ENCODE measurements at places on chromosomes 5 and 9. TPM values are rescaled to one million over a fixed set of nuclear protein-coding genes. Genes with fewer than 3 reads are reported as not detected.

GRCh38 chr5:149117970-149118369 lies 23.3 kb upstream of the ABLIM3 start:
- DNase-seq = no peak

Gene C5orf58
- 0.28 TPM for total RNA-seq

Gene SPAAR
- 32.0 TPM for total RNA-seq

DNA sequence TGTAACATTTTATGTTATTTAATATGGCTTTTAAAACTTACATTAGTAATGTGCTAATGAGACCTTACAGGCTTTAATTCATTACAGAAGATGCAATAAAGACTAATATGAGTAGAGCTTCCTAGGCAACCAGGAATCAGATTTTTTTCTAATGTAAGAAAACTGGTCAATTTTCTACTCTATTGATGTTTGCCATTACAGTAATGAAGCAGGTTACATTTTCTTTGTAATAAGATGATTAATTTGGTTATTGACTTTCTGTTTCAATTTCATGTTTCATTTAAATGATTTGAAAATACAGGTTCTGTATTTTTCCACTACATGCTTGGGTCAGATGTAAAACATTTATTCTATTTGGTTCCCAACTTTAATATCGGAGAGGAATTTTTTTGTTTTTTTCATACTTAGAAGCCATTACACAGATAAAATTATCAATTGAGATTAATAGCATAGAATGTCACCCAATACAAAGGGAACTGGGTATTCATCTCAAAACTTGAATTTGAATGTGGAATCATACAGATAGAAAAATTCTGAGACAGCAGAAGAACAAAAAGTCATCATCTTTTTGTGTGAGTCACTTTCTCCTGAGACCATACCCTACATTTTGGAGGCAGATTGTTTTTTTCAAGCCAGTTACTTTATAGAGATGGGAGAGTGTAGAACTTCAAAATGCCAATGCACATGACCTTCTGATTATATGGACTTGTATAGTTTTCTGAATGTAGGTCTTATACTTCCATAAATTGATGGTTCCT lies 133.6 kb upstream of the HMHB1 start:
- no peak for DNase-seq

DNA sequence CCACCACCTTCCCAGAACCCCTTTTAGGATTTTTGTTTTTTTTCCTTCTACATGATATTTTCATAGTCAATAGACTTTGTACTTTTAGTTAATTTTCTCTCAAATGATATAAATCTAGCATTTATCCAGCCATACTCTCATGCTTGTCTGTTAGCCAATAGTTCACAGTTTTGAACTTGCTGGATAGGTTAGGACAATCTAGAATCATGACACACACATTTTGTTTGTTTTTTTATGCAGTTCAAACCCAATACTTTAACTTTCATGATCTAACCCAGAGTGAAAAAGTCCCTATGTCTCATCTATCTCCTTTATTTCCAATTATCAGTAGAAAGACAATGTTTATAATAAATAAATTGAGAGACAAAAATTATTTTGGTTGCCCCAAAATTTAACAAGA lies 509.7 kb upstream of the DMAC1 start:
- DNase-seq = no peak

Gene MORN5
- total RNA-seq = 0.64 TPM

- no peak for DNase-seq
Observed at GRCh38 chr5:71734141-71734540, 15.1 kb downstream of the CARTPT start.

GRCh38 chr5:111596705-111597104 lies 84.4 kb upstream of the STARD4 start:
- no peak for DNase-seq

DNA sequence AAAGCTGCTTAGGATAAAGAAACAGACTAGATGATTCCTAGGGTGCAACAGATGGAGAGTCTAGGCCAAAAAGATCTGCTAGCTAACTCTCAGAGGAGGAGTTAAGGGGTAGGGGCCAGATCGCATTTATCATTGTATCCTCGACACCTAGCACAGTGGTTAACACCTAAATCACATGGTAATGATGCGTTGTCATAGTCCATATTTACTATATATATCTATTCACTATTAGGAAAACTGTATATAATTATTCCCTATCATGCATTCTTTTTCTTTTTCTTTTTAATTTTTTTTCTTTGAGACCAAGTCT lies 92.8 kb upstream of the SLC44A1 start:
- no peak for DNase-seq

- DNase-seq = no peak
Observed at GRCh38 chr5:90569084-90569483, 10.5 kb downstream of the ADGRV1 start.

DNA sequence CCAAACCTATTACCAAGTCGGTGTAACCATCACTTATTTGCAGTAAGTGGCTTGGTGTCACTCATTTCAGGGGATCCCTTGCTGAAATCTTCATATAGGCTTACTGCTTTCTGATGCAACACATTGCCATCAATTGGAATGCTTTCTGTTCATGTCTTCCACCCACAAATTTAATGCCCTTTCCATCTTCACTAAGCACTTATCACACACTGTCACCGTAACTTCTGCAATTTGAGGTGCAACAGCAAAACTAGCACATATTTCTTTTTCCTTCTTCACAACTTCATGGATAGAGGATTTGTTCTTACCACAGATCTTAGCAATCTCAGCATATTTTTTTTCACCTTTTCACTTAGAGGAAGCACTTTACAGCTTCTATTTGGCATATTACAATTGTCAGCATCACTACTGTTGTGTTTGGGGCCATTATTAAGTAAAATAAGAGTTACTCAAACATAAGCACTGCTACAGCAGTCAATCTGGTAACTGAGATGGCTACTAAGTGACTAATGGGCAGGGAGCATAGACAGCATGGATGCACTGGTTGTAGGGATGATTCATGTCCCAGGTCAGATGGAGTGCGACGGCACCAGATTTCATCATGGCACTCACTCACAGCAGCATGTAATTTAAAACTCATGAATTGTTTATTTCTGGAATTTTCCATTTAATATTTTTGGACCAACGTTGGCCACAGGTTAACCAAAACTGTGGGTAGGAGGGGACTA lies 70.1 kb downstream of the PIP5K1B start:
- DNase-seq = no peak

Gene NSMF
- total RNA-seq = 43.0 TPM

Gene KIF4B
- 0.54 TPM for total RNA-seq

Gene EPB41L4B
- 0.41 TPM for total RNA-seq

GRCh38 chr9:130745210-130745800 lies 51.7 kb downstream of the EXOSC2 start:
- no peak for DNase-seq

Measured in endothelial cell (in vitro differentiated cells).